ENCODE measurements at places on chromosomes 16 and 17.
A peak's percentile ranks its signal among the peaks of the same experiment; 100 is the strongest.

- no peaks in the 10 kb centered on the region for H3K27me3 ChIP-seq
- DNase-seq = no peak
- peaks cover 4% of the 10 kb centered on the region for H3K36me3 ChIP-seq
Measured at GRCh38 chr17:83153681-83154310, 74.4 kb downstream of the METRNL start.

GRCh38 chr17:45703348-45703747 is 80.8 kb upstream of the CRHR1 start:
- H3K4me1 ChIP-seq = no peaks in the 10 kb centered on the region
- no peak overlapping the region for H3K27ac ChIP-seq
- no peaks in the 10 kb centered on the region for H3K27me3 ChIP-seq
- no peak for DNase-seq
- H3K36me3 ChIP-seq = no peaks in the 10 kb centered on the region
- no peak overlapping the region for H3K4me3 ChIP-seq

- H3K27ac ChIP-seq = no peak overlapping the region
- H3K4me3 ChIP-seq = no peak overlapping the region
- H3K36me3 ChIP-seq = no peaks in the 10 kb centered on the region
- peaks cover 2% of the 10 kb centered on the region for H3K27me3 ChIP-seq
Measured at GRCh38 chr16:66260522-66261254, 105.8 kb upstream of the CDH5 start.

DNA sequence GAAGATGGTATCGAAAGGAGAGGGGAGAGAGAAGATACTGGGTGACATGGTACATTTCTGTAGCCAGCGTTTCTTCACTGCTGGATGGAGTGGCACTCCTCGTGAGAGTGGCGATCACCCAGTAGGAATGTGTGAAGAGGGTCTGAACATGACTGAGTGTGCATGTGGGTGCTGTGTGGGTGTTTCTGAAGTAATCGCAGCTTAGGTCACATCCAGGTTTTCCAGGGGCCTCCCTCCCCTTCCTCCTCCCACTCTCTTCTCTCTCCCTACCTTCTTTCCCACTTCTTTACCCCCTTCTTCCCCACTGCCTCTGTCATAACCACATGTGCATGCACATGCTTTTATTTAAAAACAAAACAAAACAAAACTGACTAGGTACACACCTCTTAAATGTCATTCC is 1.8 kb downstream of the CLEC3A start:
- no peak overlapping the region for H3K27ac ChIP-seq
- H3K4me3 ChIP-seq = no peak overlapping the region
- H3K4me1 ChIP-seq = no peaks in the 10 kb centered on the region
- DNase-seq = no peak

DNA sequence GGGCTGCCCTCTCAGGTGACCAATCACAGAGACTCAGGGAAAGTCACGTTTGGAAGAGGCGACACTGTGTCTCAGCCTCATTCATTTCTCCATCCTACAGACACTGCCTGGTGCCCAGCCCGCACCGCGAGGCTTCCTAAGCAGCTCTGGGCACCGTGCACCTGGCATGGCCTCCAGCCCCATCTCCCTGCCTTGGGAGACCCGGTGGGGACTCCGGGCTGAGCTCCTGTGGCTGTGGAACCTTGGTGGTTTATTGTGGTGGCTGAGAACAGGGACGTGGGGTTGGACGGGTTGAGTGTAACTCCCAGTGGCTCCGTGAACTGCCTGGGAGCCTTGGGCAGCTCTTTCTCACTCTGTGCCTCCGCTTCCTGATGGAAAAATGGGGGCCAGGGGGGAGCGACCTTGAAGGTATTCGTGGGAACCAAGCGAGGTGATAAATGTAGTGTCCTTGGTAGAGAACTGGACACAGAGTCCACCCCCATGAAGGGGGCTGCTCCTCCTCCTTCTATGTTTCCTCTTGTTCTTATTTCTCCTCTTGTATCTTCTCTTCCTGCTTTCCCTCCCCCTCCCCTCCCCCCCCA is 215.4 kb downstream of the SEC14L1 start:
- H3K27me3 ChIP-seq = no peaks in the 10 kb centered on the region
- no peak overlapping the region for H3K4me3 ChIP-seq
- peaks cover 17% of the 10 kb centered on the region for H3K4me1 ChIP-seq
- peaks cover 4% of the 10 kb centered on the region for H3K36me3 ChIP-seq

- no peak for DNase-seq
- no peaks in the 10 kb centered on the region for H3K27me3 ChIP-seq
- H3K27ac ChIP-seq = no peak overlapping the region
- H3K36me3 ChIP-seq = peaks cover 20% of the 10 kb centered on the region
- no peaks in the 10 kb centered on the region for H3K4me1 ChIP-seq
- no peak overlapping the region for H3K4me3 ChIP-seq
Measured at GRCh38 chr17:42227849-42228700, 33.8 kb upstream of the GHDC start.

DNA sequence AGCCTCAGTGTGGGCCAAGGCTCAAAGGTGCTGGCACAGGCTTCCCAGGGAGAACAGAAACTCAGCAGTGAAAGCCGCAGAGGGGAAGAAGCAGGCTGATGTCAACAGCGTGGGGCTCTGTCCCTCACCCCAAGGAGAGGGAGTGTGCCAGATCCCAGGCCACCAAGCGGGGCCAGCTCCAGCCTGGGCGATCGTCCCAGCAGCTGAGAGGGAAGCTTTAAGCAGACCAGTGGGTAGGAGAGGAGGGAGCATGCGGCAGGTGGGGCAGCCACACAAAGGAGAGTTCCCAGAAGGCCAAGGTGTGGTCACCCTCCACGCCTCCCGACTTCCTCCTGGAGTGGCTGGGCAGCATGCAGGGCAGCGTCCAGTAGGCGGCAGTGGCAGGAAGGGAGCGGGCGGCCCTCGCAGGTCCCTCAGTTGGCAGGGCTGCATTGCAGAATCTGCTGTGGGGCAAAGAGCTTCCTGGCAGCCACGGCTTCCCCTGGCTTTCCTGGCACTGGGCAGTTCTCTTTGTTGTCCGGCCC is 6.0 kb downstream of the SYNGR2 start:
- no peak overlapping the region for H3K4me3 ChIP-seq
- H3K27ac ChIP-seq = peak overlapping the region; percentile 0
- no peak for DNase-seq
- H3K36me3 ChIP-seq = peaks cover 58% of the 10 kb centered on the region
- H3K4me1 ChIP-seq = peaks cover 56% of the 10 kb centered on the region

Data from spinal cord (tissue), 10 donors.